ENCODE measurements at places on chromosomes 7 and 10. TPM values are rescaled to one million over a fixed set of nuclear protein-coding genes. Genes with fewer than 3 reads are reported as not detected.

- peak; percentile 83 for DNase-seq
Measured at GRCh38 chr7:2680792-2681490, 7.1 kb upstream of the AMZ1 start.

GRCh38 chr7:123612024-123612423 is 10.4 kb downstream of the ASB15 start:
- no peak for DNase-seq

DNA sequence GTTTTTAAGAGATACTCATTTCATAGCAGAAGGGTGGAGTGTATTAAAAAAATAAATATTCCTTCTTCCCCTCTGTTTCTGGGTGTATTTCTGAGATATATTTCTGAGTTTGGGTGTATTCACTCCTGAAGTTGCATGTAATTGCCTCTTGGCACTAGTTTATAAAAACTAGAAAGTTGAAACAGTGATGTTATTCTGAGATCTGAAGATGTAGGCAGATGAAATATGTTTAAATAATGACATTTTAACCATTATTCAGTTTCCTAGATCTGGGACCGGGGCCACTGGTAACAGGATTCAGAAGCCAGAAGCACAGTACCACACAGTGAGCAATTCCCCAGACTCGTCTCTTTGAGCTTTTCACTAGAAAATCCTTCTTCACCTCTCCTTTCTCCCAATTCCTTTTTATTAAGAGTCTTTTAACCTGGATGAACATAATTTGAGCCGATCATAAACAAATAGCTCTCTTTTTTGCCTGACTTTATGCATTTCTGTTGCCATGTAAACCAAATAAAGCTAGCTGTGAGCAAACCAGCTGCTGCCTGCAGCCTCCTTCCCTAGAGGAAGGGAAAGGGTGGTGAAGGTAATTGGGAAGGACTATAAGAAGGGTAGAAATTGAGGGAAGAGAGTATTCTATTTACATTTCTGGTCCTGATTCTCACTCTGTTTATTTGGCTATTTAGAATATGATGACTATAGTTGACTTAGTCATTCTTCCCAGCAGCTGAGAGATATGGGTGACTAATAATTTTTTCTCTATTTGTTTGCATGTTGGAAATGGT is 101.8 kb upstream of the STRIP2 start:
- no peak for DNase-seq

The OR2A1 gene
- not detected for total RNA-seq

GRCh38 chr10:122047560-122047959 is 58.6 kb downstream of the TACC2 start:
- no peak for DNase-seq

The PNPLA8 gene
- total RNA-seq: 25.9 TPM

The PLXDC2 gene
- total RNA-seq: 43.6 TPM

The TMEM225B gene
- not detected for total RNA-seq

The PLXNA4 gene
- total RNA-seq: 9.5 TPM

Measured in right atrium auricular region (tissue), 2 donors.